ELR (cell line): ENCODE measurements at places on chromosomes 7 and 10.

DNA sequence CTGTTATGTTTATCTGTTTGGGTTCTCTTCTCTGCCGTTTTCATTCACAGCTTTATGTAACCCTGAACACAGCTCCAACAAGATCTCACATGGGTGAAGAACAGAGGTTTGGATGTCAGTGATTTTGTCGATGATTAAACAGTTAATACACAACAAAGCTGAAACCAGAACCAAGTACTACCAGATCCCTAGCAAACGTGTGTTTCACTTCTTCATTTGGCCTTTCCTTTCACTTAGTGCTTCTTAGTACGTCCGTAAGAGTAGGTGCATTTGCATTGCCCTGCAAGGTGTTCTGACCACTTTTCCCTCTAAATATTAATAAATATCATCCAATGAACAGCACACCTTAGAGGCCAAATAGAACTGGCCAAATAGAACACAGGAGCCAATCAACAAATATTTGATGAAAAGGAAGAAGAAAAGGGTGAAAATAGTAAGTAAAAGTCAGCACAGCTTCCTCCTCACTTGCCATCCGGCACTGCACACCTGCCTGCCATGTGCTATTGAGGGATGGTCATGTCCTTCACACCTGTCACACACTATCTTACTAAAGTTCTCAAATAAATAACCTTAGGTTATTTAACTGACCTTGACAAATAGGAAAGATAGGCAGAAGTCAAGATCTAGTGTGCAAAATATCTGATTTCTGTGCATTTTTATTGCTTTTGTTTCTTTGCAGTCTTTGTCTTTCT, 252.6 kb upstream of the ANKRD30A start:
- DNase-seq, result no peak

DNA sequence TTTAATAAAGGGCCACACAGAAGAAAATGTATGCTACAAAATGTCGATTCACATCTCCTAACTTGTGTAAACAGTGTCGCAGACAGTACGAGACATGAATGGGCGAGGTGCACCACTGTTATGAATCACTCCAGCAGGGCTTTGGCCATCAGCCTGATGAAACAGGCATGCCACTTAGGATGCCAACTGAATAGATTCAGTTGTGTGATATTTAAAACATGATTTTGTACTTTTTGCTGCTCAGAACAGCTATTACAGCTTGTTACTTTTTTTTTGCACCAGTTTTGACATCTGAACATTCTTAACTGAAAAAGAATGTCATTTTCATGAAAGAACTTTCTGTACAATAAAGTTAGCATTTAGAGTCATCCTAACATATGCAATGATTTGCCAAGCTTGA, 138.1 kb downstream of the VTI1A start:
- peak; percentile 45 for DNase-seq

- DNase-seq, result no peak
Measured at GRCh38 chr7:130021105-130021834, 29.9 kb downstream of the ZC3HC1 start.

GRCh38 chr10:78437407-78437768, 403.7 kb downstream of the RPS24 start:
- DNase-seq, result no peak

GRCh38 chr7:38751416-38751815, 120.2 kb upstream of the AMPH start:
- peak; percentile 40 for DNase-seq

DNA sequence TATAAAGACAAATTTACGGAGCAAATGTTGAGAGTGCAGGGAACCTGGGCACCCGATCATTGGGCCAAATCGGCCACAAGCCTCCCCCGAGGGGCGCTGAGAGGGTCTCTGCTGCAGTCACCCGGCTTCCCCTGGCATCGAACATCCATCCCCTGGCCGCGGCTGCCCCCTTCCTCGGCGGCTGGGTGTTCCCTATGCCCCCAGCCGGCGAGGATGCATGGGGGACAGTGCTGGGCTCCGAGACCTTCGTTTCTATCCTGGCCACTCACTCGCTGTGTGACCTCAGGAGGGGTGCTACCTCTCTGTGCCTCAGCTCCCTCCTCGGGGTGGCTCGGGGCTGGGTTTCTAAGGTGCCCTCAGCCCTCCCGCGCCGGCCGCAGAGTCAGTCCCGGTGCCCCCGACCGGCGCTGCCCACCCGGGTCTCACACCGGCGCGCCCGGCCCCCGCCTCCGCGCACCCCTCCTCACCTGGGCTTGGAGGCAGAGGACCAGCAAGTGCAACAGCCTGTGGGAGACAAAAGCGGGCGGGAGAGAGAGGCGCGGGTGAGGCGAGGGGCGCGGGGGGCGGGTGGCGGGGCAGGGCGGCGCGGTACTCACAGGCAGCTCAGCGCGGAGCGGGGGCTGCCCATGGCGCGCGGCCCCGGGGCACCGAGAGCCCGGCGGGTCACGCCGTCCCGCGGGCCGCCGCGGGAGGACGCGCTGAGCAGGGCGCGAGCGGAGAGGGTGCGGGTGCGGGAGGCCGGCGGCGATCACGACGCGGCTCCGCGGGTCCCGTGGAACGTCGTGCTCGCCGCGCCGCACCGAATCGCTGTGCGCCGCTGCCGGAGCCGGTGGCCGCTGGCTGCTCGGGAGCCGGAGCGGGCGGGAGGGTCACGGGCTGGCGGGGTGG, at the start of gene FGF8:
TSS of gene FGF8 (minus strand) at position 842 of the 888 bp plus-strand sequence. CDS start at position 628, 214 bp downstream.
- no peak for DNase-seq

DNA sequence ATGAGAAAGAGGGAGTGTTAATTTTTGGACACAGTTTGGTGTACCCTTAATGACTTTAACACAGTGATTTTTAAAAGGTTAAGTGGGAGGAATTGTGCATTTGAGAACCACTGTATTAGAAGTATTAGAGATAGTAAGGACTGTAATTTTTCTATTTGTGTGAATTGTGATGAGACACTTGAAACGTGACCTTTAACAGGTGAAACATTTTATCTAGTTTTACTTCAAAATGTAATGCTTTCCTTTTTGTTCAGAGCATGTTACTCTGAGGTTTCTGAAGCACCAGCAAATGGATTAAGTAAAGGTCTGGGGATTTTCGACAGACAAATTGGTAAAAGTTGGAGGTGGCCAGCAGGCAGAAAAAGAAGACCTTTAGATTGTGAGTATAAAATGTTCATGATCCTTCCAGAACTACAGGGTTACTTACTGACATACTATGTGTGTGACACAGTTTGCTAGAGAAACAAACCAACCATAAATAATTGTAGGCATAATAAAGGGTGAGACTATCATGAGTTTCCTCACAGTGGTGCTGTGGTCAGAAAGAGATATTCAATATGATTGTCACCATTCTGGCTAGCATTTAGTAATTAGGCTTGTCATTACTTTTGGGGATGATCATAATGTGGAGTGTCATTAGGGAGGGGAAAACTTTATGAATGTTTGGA, 26.1 kb downstream of the LCOR start:
- peak; percentile 23 for DNase-seq

GRCh38 chr10:20890009-20890408, 7.1 kb downstream of the NEBL start:
- no peak for DNase-seq

GRCh38 chr7:35714862-35715261, 19.9 kb upstream of the HERPUD2 start:
- no peak for DNase-seq

DNA sequence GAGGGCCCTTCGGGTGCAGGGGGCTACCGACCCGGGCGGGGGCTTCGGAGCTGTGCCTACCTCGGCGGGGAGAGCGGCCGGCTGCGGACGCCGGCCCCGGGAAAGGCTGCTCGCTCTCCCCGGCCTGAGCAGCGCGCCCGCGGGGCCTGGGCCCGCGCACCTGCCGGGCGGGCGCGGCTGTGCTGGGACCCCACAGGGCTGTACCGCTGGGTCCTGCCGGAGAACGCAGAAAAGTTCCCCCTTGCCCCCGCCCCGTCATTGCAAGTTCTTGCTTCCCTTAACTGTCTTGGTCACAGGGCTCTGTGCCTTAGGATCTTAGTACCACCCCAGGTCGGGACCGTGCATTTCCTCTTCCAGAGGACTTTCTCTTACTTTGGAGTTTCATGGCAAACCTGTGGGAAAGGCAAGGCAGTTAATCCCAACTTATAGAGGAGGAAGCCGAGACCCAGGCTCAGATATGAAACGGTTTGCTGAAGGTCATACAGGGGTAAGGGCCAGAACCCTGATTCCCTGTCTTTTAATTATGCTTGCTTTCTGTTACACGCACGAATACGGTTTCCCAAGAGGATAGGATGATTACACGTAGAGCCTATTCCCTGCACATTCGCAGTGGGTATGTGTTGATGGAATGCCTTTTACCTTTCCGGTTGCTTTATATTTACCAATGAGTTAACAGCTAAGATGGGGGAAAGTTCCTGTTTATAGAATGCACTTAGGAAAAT, 652 bp downstream of the PCGF5 start:
- DNase-seq, result peak; percentile 45

DNA sequence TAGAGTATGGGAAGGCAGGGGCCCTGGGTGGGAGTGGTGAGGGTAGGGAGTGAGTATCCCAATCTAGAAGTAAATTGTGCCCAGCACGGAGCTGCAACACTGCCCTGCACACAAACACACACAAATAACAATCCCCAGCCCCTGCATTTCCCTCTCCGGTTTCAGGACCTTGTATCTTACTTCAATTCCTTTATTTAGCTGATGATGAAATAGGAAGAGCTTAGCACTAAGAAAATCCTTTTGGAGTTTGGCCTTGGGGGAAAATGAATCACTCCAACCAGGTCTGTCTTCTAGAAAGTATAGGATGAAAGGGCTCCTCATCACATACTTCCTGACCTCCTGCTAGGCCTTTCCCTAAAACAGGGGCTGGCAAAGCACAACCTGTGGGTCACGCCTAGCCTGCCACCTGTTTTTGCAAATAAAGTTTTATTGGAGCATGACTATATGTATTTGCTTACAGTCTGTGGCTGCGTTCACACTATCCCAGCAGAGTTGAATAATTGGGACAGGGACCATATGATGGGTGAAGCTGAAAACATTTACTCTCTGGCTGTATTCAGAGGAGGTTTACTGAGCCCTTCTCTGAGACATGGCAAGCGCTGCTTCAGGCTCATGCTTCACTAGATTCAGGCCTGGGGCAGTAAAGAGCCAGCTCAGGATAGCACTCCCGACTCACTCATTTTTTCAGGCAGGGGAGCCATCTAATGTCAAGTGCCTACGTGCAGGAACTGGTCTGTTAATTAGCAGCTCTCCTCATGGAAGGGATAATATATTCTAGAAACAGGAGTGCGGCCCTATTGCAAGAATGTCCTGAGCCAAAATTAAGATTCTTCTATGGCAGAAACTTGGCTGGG, 111.0 kb downstream of the EGFR start:
- DNase-seq, result peak; percentile 90

DNA sequence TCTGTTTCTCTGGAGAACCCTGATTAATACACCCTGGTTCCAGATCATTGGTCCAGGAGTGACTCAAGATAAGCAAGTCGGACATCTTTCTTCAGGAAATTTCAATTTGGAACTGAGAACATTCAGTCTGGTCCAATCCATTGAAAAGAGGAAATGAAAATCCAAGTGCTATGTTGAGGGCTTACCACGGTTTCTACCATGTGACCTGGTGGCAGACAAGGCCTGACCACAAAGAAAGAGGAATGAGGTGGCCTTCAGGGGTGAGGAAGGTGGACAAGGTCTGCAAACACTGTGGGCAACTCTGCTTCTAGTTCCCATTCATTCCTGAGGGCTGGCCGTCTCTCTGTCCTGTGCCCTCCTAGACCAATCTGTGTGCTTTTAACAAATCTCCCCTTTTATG, 149.2 kb upstream of the GHITM start:
- no peak for DNase-seq

- no peak for DNase-seq
Measured at GRCh38 chr7:96663457-96663856, 46.2 kb downstream of the SEM1 start.

- no peak for DNase-seq
Measured at GRCh38 chr10:78556705-78557432, 511.9 kb upstream of the ZMIZ1 start.

DNA sequence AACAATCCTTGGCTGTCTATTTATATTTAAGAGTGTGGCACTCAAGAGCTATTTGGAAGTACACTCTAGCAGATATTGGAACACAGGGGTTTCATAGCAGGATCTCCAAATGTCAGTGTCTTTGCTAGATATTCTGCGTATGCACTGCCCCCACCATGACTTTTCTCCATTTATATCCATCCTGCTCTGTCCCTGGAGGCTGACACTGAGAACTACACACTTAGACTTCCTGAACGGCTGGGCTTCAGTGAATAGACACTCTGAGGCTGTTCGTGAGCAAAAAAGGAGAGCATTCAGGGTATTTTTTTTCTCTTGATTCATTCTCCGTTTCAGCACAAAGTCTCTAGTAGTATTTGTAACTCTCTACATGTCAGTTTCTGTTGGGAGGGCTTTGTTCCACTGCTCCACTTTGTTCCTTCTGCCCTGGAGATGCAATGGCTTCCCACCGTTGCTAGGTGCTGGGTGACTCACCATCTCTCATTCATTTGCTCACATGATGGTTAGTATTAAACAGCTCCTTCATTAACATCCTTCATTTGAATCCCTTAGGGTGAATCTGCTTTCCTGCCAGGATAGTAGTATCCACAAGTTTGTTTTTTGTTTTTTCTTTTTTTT, 155.9 kb upstream of the SLC13A1 start:
- DNase-seq, result peak; percentile 11

DNA sequence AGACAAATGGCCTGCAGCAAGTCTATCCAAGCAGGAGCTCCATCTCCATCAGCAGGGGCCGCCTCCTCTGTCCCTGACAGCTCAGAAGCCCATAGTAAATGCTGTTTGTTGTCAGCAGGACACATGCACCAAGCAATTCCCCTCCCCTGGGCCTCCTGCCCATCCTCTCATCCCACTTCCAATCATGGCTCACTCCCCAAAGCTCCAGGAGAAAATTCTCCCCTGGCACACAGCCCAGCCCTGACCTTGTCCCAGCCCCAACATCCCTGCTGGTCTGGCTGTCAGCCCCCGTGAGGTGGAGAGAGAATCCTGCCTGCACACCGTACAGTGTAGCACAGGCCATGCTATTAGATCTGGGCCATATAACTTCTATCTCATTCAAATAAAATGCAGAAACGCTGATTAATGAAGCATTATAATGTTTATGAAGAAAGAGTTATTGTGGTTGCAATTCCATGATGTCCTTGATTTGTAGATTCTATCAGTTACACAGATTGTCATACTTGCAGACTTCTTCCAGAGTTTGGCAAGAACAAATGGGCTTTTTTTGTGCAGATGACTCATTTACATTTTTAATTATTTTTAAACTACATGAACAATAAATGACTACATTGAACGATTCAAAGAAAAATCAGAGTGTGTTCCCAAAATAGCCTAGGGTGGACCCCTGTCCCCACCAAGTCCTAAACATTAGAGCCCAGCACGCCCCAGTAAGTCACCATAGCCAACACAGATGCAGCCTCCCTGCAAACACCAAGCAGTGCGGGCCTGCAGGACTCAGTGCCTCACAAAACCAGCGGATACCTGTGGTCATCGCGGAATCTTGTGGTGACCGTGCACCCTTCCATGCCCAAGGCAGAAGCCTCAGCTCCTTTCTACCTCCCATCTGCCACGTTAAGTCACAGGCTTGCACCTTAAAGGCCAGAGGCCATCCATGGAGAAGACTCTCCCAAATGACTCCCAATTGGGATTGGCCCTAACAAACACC, 70.1 kb downstream of the COBL start:
- DNase-seq, result no peak
